ENCODE measurements at places on chromosomes 6 and 20. TPM values are rescaled to one million over a fixed set of nuclear protein-coding genes. Genes with fewer than 3 reads are reported as not detected.

GRCh38 chr20:63734946-63735858, 1.3 kb upstream of the LIME1 start:
- no peak overlapping the region for H3K4me3 ChIP-seq
- no peaks in the 10 kb centered on the region for H3K4me1 ChIP-seq
- DNase-seq: peak; percentile 78

- peak overlapping the region; percentile 82 for H3K27ac ChIP-seq
- no peaks in the 10 kb centered on the region for H3K27me3 ChIP-seq
Observed at GRCh38 chr6:108945681-108946159, 97.5 kb downstream of the ARMC2 start.

DNA sequence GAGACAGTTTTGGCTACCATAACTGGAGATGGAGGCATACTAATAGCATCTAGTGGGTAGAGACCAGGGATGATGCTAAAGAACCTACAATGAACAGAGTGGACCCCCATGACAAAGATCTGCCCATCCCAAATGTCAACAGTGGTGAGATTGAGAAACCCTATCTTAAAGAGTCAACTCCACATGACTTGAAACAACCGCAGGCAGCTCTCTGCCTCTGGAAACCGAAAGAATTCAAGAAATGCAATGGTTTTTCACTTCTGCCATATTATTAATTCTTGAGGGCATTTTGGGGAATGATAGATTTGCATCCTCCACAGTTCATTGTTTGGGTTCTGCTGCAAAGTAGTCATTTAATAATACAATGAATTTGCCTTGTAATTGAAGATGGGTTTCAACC, 463.4 kb downstream of the MAFB start:
- no peak overlapping the region for H3K27ac ChIP-seq
- H3K4me1 ChIP-seq: no peaks in the 10 kb centered on the region
- H3K27me3 ChIP-seq: no peaks in the 10 kb centered on the region

The OXT gene
- not detected for total RNA-seq

DNA sequence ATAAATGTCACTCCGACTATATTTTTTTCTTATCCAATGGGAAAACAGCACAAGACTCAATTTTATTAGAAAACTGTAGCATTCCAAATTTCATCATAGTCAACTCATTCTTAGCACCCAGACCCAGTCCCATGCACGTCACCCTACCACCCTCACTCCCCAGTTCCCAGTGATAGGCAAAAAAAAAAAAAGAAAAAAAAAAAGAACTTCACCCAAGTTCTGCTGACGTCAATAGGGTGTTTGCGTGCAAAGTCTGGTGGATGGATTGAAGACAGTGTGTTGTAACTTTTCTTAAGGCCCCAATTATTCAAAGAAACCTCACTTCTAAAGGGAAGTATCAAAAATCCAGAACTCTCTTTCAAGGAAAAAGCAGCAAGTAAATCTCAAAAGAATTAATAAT, 213.9 kb upstream of the PRDM1 start:
- no peak overlapping the region for H3K27ac ChIP-seq
- no peaks in the 10 kb centered on the region for H3K4me1 ChIP-seq
- no peak for DNase-seq
- no peaks in the 10 kb centered on the region for H3K36me3 ChIP-seq

The KIF25 gene
- total RNA-seq: not detected

The PTGIS gene
- total RNA-seq: 24.1 TPM

GRCh38 chr6:51161752-51162151, 343.1 kb downstream of the TFAP2B start:
- no peaks in the 10 kb centered on the region for H3K4me1 ChIP-seq
- H3K27ac ChIP-seq: no peak overlapping the region
- no peaks in the 10 kb centered on the region for H3K36me3 ChIP-seq
- H3K27me3 ChIP-seq: no peaks in the 10 kb centered on the region
- H3K4me3 ChIP-seq: no peak overlapping the region
